ENCODE measurements at places on chromosomes 12 and 14. TPM values are rescaled to one million over a fixed set of nuclear protein-coding genes. Genes with fewer than 3 reads are reported as not detected.

LHX5 gene
- total RNA-seq = not detected

- DNase-seq = peak; percentile 49
Observed at GRCh38 chr14:76976240-76977005, 52.1 kb downstream of the IRF2BPL start.

DNA sequence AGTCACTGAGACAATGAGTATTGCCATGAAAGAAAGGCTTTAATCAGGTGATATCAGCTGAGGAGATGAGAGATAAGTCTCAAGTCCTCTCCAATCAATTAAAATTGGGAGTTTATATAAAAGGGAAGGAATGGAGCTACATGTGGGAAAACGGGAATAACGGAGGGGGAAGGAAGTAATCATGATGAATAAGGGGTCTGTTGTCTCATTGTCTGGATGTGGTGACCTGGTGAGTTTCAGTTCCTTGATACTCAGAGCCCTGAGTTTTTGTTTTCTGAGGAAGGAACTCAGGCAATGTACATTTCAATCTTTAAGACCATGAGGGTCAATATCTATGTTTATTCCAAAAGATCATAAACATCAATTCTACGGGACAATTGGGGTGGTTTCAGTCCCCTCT, 198.8 kb downstream of the KITLG start:
- no peak for DNase-seq

- DNase-seq = no peak
Observed at GRCh38 chr12:30840715-30841114, 85.8 kb upstream of the TSPAN11 start.

- no peak for DNase-seq
Observed at GRCh38 chr14:83779266-83779665, 1750.7 kb upstream of the FLRT2 start.

RIPK3 gene
- 3.5 TPM for total RNA-seq

GRCh38 chr12:24045816-24046257, 96.4 kb upstream of the SOX5 start:
- DNase-seq = no peak

POLE2 gene
- total RNA-seq = 0.40 TPM

ACOT6 gene
- total RNA-seq = not detected

- DNase-seq = no peak
Observed at GRCh38 chr12:3730111-3730510, 22.8 kb downstream of the CRACR2A start.

DNA sequence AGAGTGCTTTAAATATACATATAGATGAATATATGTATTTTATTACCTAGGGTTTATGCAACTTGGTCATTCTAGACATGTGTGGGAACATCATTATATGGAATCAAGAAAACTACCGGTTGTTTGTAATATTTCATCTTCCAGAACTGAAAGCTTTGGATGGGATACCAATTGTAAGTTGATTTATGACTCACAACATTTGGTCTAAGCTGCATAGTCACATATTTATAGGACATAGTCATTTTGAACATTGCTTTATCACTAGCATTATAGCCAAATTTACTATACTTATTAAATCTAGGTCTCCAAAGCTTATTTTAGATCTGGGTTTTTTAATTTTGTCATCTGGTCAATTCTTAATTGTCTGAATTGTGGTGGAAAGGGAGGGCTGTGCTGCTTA, 83.7 kb upstream of the PCNX4 start:
- DNase-seq = no peak

GRCh38 chr14:100042286-100042685, 22.9 kb upstream of the EVL start:
- no peak for DNase-seq

Measured in left ventricle myocardium superior (tissue), 1 donor.